ENCODE measurements at places on chromosomes 12 and 14. TPM values are rescaled to one million over a fixed set of nuclear protein-coding genes. Genes with fewer than 3 reads are reported as not detected.

DNA sequence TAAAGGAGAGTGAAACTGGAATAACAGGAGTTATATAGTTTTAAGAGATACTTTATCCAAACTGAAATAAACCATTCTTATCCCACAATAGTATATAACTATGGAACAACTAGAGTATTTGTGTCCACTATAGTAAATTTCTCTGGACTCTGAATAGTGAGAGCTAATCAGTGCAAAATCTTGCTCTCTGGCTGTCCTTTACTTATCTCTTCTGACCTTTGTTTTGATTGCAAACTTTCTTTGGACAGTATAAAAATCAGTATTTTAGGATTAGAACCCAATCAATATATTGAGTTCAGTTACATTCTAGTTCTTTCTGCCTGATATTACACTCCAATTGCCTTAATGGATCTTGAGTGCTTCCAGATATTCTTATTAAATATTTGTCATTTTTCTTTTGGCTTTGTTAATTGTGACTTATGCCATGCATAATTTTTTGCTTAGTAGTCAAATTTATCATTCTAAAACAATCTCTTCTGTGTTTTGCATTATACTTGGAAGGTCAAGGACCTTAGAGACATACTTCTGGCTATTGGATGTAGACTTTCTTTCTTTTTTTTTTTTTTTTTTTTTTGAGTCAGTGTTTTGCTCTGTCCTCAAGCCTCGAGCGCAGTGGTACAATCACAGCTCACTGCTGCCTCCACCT, 89.9 kb upstream of the AMN1 start:
- no peak for DNase-seq

DNA sequence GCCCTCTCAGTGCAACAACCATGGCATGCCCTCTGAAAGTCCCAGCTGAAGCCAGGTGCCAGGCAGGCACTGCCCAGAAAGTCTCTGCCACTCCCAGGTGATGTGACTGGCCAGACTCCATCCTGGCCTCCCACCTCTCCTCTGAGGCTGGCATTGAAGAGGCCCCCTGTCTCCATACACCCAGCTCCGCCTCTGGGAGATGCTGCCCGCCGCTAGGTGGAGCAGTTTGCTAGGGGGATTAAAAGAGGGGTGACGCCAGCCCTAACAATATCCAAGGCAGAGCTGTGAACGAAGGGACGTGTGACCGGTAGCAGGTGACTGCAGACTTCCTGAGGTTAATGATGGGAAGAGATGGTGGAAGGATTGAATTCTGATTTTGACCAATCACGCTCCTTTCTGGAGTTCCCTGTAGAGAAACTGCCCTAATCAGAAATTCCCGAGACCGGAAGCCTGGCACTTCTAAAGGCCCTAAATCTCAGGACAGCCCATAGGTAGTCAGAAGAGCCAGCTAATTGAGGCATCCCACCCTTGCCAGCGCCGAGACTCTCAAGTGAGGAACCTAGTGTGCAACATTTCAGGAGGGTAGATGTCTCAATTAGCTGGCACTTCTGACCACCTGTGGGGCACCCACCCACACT, 8.3 kb upstream of the PLEK2 start:
- no peak for DNase-seq

GRCh38 chr12:11730299-11731041, 81.0 kb downstream of the ETV6 start:
- no peak for DNase-seq

- no peak for DNase-seq
Measured at GRCh38 chr14:50452979-50453705, 56.5 kb upstream of the CDKL1 start.

- DNase-seq = no peak
Measured at GRCh38 chr14:50070840-50071548, 45.4 kb downstream of the VCPKMT start.

- no peak for DNase-seq
Measured at GRCh38 chr14:89479802-89480201, 62.8 kb upstream of the FOXN3 start.

GRCh38 chr12:102879-103168, 36.3 kb downstream of the IQSEC3 start:
- no peak for DNase-seq

DNA sequence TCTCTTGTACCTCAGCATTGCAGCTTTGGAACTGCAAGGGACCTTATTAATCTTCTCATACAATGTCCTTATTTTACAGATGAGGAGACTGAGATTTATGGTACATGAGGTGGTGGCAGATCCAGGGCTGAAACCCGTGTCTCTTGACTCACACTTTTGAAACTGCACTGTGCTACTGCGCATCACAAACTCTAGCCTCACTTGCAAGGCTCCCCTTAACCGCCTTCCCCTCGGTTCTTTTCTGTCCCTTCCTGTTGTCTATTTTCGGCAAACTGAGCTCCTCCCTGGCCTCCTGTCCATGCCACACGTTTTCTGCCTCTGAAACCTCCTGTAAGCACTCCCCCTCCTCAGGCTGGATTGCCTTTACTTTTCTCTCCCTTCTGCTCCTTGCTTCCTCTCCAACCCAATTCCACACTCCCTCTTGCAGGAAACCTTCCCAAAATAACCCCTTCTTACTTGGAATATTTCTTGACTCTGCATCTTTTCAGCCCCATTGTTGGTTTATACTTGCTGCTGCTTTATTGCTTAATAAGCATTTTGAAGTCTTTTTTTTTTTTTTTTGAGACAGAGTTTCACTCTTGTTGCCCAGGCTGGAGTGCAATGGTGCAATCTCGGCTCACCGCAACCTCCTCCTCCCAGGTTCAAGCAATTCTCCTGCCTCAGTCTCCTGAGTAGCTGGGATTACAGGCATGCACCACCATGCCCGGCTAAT, 72.4 kb upstream of the CISTR start:
- DNase-seq = no peak

GRCh38 chr12:101021911-101022388, 188.1 kb downstream of the SLC5A8 start:
- no peak for DNase-seq

DNA sequence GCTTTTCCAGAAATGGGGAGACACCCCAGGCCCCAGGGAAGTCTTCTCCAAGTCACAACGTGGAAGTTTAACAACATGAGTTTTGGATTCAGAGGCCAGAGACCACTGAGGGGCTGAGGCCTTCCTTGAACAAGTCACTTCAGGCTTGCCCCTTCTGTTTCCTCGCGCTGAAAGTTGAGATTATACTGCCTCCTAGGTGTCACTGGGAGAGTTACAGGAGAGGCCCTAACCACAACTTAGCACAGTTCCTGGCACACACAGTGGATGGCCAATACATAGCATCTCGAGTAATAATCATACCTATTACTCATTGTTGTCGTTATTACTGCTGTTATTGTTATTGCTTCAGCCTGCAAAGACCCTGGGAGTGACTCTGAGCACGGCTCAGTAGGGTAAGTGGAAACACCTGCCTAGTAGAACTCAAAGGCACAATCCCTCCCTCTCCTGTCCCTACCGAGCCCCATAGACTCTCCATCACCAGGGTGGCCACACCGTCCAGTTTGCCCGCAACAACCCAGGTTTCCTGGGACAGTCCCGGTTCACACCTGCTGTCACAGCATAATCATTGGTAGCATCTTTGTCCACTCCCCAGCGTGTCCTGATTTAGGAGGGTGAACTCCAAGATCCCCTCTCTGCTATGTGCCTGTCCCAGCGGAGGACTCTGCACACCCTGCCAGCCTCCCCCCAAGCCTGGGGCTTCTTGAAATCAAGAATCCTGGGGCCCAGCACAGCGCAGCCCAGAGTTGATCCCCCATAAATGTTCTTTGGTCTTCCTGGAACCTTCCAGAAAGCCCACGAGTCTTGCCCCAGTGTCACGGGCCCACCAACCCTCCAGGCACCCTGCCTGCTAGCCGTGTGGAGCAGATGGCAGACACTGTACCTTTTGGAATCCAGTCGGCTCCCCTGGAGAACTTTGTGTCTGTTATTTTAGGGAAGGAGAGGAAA, 85.0 kb downstream of the SYNE3 start:
- DNase-seq = no peak

DNA sequence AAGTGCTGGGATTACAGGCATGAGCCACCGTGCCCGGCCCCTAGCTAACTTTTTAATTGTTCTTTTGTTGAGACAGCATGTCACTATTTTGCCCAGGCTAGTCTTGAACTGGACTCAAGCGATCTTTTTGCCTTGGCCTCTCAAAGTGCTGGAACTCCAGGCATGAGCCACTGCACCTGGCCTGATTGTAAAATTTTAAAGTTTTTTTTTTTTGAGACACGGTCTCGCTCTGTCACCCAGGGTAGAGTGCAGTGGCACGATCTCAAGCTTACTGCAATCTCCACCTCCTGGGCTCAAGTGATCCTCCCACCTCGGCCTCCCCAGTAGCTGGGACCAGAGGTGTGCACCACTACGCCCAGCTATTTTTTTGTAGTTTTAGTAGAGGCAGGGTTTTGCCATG, 79.1 kb upstream of the SINHCAF start:
- no peak for DNase-seq

DNA sequence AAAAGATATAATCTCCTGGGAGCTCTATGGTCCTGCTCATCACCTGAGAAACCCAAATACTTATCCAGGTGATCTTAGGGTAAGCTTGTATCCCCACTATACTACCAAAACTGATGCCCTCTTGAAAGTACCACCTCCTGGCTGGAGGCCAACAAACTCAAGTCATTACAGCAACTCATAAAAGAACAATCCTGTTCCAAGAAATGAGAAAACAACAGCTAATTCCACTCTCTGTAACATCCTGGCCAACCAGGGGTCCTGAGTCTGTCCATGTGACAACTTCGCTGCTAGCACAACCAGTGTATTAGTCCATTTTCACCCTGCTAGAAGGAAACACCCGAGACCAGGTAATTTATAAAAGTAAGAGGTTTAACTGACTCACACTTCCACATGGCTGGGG, 190.0 kb upstream of the BMP4 start:
- no peak for DNase-seq

GRCh38 chr12:121446750-121447149, 46.8 kb downstream of the RNF34 start:
- DNase-seq = no peak

Gene RND1
- 0.41 TPM for total RNA-seq

Gene TPH2
- not detected for total RNA-seq

Gene RTL1
- not detected for total RNA-seq

Gene TMCC3
- total RNA-seq = 1.5 TPM

Gene P2RX7
- 2.0 TPM for total RNA-seq

Gene MIPOL1
- total RNA-seq = 7.0 TPM

Gene SMCO2
- not detected for total RNA-seq

Measured in Right ventricle myocardium inferior (tissue), 1 donor.